ENCODE measurements at places on chromosomes 5 and 9.

GRCh38 chr9:101727612-101728524 is 10.6 kb downstream of the GRIN3A start:
- peak; percentile 12 for DNase-seq

DNA sequence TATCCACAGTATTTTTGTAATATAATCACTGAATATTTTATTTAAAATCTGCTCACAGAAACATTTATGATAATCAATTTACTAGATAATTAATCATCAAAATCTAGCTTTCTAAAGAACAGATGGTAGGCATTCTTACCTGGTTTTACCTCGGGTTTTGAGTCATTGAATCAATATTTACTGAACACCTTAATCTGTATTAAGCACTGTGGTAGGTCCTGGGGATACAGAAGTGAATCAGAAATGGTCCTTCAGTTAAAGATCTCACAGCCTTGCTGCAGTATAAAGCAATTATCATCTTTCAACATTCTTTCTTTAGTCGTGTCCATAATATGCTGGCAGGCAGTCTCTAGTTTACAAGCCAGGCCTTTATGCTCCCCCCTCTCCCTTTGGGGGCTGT is 2.0 kb upstream of the MEIKIN start:
- no peak for DNase-seq

DNA sequence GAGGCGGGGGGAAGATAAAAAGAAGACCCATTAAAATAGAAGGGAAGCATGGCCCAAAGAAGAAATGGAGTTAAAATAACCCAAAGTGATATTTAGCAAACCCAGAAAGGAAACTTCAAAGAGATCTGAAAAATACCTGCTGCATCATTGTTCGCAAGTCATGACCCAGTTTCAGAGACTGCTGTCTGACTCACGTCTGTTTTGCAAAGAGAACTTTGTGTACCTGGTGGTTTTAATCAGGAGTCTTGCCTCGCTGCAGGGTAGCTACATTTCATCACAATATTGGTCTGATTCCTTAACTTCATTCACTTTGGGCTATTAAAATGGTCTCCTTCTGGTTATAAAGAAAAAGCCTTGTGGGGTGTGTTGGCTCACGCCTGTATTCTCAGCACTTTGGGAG is 461.1 kb upstream of the DAP start:
- DNase-seq, result no peak

GRCh38 chr5:100647461-100648230 is 112.5 kb downstream of the FAM174A start:
- no peak for DNase-seq

GRCh38 chr5:113489299-113489698 is 1.0 kb upstream of the MCC start:
- DNase-seq, result no peak

DNA sequence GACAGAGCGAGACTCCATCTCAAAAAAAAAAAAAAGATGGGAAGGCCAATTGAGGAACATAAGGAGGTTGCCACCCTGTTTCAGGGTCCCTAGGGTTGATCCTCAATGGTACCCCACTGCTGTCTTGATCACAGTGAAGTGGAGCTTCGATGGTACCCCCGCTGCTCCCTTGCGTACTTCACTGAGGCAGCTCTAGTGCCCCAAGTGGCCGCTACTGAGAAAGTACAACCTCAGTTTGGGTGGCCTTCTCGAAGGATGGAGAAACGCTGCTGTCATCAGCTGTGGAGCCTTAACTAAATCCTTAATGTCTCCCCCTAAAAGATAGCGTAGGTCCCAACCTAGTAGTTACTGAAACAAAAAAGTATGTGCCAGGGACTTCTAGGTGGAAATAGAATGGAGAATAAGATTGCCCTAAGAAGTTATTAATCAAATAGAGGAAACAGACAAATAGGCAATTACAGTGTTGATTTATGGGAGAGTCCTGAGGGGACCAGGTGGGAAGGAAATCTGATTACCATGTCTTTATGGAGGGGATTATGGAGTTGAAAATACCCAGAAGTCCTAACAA is 6.3 kb downstream of the TESK1 start:
- peak; percentile 63 for DNase-seq

DNA sequence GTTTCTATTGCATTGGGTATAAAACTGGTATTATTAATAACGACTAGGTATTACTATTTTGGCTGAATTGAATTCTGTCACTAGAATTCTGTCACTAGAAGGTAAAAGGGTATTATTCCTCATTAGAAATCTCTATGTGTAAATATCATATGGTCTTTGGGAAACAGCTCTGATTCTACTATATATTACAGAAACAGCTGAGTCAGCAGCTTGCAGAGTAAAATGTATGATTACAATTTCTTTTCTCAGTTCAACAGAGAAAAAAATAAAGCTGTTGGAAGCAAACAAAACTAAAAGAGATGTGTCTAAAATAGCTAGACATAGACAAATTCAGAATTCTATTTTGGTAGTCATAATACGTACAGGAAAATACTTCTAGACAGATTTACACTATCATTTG is 48.5 kb downstream of the HAPLN1 start:
- DNase-seq, result no peak

- DNase-seq, result peak; percentile 61
Measured at GRCh38 chr5:132526290-132526973, 16.9 kb downstream of the IL5 start.

DNA sequence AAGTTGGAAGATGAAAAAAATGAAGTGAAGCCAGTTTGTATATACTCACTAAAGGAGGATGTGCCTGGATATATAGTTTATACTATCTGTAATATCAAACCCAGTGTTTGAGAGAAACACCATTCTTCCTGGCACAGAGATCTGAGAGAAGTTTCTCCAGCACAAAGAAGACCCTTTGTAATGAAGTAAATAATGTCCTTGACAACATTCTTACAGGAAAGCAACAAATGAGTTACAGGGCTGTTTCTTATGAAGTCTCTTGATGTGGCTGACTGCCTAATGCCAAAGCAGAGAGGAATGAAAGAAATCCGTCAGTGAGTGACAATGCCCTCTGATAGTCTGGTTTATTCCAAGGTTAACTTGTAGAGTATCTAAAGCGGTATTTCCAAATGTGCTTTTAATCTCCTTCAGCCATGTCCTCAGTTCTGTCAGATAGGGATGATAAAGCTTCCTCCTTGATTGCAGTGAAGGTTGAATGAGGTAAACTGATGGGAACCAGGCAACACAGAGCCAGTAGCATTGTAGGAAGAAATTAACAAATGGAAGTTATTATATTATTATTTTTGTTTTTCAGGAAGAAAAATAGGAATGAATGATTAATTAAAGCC is 123.1 kb upstream of the ZNF608 start:
- no peak for DNase-seq

DNA sequence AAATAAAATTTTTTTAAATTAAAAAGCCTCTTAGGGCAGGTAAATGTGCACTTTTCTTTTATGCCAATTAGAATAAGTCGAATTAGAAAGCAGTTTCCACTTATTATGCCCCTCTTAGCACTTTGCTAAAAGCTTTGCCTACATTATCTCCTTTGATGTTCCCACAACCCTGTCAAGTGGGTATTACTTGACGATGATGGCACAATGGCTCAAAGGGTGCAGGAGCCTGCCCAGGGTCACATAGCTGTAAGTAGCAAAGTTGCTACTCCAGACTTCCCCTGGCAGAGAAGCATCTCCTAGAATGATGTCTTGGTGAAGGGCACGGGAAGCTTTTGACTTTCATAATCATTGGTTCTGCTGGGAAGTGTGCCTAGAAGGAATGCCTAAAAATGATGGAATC is 18.4 kb upstream of the IQGAP2 start:
- DNase-seq, result no peak

DNA sequence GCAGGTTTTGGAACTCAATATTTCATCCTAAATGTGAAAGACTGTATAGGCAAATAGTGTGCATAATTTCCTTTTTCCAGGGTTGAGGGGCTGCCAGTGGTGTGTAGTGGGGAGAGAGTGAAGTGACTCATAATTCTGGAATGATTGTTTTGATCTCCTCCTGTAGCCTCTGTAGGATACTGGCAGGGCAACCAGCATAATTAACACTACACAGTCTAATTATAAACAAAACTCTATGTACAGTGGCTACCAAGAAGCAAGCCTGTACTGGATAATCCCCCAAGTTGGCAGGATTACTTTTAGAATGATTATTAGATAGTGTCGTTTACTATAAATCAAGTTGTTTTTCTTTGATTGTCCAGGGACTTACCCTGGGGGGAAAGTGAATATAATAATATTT is 32.2 kb downstream of the LNPEP start:
- DNase-seq, result no peak

GRCh38 chr9:126290871-126291270 is 35.8 kb upstream of the MVB12B start:
- DNase-seq, result no peak

GRCh38 chr5:147674411-147674810 is 108.1 kb downstream of the JAKMIP2 start:
- no peak for DNase-seq

- DNase-seq, result no peak
Measured at GRCh38 chr9:15372455-15372854, 50.2 kb upstream of the SNAPC3 start.
